Activated CD4-positive, alpha-beta T cell treated with anti-CD3 and anti-CD28 coated beads, Interleukin-2, Interleukin-4, amounts not matched to agents 100 ng/mL and 50 ng/mL, durations not matched to agents 16 hours and 8 hours (primary cell): ENCODE measurements at places on chromosomes 3 and 15.
A peak's percentile ranks its signal among the peaks of the same experiment; 100 is the strongest.

DNA sequence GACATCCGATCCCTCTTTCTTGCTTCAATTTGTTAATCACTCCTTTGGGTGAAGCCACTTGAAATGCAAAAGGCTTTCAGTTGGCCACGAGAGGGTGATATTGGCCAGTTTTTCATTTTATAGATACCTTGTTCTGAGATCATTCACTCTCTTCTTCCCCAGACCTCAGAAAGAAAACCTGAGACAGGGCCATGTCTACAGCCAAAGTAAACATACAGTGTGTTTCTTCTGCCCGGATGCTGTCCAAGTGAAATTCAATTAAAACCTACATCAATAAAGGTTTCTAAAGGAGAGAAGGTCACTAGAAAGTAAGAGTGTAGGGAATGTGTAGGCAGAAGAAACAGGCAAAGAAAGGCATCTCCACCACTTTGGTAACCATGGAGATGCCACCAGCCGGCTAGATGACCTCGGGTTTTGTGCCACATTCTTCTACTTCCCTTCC is 39.5 kb upstream of the FMN1 start:
- DNase-seq = no peak

DNA sequence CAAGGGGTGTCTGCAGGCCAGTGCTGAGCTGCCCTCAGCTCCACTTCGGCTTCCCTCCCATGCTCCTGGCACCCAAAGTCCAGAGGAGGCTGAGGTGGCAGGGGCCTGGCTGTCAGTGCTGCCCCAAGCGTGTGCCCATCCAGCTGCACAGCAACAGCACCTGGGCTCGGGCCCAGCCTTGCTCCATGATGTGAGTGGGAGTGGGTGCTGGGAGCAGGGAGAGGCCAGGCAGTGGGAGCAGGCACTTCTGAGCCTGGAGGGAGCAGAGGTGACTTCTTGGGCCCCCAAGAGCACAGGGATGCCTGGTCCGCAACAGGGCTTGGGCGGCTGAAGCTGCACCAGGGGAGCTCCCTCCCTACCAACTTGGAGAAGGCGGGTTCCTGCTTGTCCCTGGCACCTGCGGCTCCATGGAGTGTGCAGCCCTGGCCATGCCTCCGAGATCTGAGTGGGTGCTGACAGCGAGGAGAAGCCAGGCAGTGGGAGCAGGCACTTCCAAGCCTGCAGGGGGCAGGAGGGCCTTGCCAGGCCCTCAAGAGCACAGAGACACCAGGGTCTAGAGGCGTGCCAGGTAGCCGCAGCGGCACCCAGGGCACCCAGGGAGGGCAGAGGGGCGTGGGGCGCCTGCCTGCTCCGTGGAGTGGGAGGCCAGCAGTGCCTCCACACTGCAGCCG is 366.7 kb upstream of the SGO1 start:
- DNase-seq = no peak

GRCh38 chr15:46343196-46343935 is 708.5 kb downstream of the SQOR start:
- DNase-seq = no peak

DNA sequence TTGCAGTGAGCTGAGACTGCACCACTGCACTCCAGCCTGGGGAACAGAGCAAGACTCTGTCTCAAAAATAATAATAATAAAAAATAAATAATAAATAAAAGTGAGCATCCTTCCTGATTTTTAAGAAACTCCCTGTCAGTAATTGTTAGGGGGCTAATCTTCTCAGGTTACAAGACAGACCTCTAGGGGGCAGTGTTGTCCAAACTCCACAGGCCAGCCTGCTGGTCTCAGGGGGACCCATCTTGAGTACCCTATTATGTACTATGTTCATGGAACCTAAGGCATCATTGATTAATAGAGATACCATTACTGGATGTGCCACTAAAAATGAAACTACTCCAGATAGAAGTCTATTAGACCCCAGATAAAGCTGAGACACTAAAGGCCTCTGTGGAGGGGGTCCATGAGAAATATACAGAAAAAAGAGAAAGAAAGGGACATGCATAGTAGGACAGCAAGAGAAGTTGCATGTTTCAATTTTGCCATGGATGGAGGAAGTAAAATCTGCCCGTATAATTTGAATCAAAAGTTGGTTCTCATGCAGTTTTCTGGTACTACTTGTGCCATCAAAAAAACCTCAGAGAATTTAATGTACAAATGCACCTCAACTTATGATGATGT is 85.5 kb upstream of the CDV3 start:
- peak; percentile 48 for DNase-seq

- DNase-seq = no peak
These were observed 516.9 kb upstream of the TBL1XR1 start for GRCh38 chr3:177713928-177714900.

DNA sequence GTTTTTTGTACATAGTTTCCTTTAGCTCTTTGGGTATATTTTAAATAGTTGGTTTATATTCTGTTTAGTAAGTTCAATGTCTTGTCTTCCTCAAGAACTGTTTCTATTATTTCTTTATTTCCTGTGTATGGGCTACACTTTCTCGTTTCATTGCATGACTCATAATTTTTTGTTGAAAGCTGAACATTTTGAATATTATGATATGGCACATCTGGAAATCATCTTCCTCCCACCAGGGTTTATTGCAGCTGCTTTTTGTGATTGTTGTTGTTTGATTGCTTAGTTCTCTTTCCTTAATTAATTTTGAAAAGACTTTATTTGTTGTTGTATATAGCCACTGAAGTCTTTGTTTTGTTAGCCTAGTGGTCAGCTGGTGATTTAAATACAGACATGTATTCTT is 43.8 kb downstream of the LSM3 start:
- DNase-seq = no peak

DNA sequence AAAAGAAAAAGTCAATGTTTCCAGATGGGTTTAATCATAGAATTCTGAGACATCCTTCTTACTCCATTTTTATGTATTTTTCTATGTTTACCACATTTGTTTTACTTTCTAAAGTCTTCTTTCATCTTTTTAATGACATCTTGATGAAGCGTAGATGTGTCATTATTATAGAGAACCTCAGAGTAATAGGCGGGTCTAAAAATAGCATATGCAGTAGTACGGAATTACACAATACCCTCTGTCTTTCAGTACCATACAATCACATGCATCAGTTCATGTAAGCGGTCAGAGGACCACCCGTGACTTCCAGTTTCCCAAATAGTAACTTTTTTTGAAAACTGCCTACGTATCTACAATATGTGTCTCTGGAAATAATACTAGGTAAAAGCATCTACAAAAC is 224.0 kb downstream of the PLOD2 start:
- no peak for DNase-seq

- no peak for DNase-seq
These were observed 13.7 kb upstream of the ISLR start for GRCh38 chr15:74159773-74160172.

DNA sequence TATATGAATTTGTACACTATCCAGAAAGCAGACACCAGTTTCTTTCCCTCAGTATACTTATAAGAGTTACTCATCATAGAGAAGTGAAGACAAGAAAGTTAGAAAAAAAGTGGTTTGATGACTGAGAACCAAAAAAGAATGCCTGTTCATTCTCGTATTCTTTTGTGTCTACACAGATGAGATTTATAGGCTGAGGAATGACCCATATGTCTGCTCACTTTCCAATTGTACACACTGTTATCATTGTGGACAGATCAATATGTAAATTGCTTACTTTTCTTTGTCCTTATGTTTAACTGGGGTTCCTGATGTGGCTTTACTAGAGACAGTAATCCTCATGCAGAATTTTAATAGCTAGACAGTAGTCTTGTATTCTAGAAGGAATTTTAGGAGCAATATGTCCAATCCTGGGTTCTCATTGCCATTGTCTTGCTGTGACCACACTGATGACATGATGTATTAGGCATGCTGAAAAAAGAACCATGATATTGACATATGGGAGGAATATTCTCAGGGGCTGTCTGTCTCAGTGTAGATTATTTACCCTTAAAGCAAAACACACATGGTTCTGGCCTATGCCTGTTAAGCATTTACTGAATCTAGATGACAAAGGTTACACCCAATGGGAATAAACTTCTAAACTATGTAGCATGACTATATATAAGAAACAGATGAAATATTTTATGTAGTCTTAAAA is 669.7 kb downstream of the ROBO1 start:
- DNase-seq = no peak

DNA sequence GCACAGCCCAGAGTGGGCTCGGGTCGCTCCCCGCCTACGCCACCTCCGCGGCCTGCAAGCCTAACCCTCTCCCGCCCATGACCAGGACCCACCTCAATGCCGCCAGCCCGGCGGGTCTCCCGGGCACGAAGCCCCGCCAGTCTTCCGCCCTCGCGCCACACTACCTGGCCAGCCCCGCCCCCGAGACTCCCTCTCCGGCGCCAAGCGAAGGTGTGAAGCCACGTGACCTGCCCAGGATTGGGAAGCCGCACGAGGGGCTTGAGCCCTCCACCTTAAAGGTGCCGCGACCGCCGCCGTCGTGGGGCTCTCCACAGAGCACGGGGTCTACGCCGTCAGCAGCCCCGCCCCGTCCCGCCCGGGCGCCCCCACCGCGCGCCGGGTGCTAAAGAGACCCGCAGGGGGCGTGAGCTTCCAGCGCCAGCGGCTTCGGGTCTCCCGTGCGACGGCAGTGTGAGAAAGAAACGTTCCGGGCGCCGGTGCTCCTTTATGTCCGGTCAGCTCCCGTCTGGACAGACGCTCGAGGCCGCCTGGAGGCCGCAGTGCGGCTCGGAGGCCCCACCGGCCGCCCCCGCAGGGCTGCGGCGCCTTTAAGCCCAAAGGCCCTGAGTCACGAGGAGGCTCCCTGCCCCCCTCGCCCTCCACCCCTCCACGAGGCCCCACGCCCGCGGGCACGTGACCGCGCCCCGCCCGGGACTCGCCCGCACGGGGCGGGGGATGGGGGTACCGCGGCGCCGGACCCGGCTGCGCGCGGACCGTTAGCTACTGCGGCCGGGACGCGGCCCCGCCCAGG is at the start of gene CPEB1:
Gene CPEB1 (minus strand): TSS at position 319 of the 790 bp plus-strand sequence. CDS start 18,904 bp downstream, outside the sequence.
- no peak for DNase-seq

- DNase-seq = no peak
These were observed 1.9 kb downstream of the SSR3 start for GRCh38 chr3:156552973-156553372.

DNA sequence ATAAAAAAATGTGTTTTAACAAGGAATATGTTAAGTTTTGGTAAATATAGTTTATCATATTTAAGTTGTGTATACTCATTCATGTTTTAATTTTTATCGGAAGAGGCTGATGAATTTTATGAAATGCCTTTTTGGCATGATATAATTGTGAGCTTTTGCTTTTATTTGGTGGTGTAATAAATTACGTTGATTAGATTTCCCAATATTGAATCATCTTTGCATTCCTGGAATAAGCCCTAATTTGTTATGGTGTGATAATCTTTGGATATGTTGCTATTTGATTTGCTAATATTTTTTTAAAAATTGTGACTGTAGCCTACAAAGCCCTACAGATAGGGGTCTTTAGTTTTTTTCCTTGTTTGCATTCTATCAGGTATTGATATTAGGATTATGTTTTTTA is 107.4 kb downstream of the IGF1R start:
- no peak for DNase-seq

DNA sequence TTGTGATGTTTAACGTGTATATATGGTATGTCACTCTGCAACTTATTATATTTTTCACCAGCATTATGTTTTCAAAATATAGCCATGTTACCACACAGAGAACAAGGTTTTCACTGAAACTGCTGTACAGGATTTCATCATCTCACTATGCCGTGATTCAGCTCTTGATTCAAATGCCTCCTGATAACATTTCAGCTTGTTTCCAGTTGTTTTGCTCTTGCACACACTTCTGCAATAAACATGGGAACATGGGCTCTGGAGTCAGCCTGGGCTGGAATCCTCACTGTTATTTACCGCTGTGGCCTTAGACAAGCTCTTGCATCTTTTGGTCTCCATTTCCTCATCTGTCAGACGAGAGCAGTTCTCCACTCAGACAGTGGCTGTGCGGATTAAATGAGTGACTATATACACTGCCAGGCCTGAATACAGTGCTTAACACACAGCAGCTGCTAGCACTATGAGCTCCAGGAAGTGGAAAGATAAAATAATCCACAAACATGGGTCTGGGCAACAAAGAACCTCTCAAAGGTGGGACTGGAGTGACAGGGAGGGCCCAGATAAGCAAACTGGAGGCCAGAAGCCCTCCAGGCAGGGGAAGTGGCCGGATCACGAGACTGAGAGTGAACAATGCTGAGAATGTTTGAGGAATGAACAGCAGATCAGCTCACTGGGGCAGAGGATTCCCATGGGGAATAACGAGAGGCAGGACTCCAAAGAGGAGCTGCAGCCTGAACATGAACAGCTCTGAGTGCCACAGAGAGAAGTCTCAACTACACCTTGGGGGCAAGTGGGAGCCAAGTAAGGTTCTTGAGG is 17.7 kb downstream of the NTRK3 start:
- DNase-seq = no peak

GRCh38 chr3:24211381-24211780 is 266.3 kb downstream of the NR1D2 start:
- DNase-seq = no peak

- no peak for DNase-seq
These were observed 79.4 kb downstream of the ZPLD1 start for GRCh38 chr3:102514241-102514640.

GRCh38 chr3:118705487-118706219 is 329.0 kb downstream of the IGSF11 start:
- DNase-seq = no peak

DNA sequence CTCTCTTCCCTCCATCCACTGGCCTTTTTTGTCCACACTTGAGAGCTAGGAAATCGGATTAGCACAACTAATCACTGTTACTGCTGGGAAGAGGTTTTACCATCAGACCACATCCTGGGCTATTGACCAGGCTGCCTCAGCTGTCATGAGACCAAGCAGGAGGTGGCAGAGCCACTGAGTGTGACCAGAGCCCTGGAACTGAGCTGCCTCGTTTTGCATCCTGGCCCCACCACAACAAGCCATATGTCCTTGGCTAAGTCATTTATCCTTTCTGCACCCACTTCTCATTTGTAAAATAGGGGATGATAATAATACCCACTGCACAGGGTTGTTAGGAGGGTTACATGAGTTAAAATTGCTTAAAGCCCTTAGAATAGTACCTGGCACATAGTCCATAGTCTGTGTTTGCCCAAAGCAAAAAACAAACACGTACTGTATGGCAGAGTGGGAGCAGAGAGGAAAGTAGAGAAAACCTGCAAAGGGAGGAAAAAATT is 34.1 kb downstream of the TMEM158 start:
- DNase-seq = no peak

DNA sequence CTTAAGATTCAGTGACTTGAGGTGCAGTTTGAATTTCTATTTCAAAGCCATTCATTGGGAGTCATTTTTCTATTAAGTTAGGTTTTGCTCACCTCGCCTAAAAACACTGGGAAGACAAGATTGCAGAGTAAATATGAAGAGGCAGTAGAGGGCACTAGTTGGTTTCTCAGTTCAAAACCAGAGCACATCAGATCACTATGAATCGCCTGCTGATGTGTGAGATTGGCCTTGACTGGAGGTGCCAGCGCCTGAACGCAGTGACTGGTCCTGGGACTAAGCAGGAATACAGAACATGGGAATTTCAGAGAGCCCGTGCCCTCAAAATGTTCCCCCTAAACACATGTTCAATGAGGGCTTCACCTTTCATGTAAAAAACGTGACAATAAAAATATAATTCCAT is 229.0 kb downstream of the ITPR1 start:
- DNase-seq = peak; percentile 59
